ENCODE measurements at places on chromosomes 6 and 20.
A peak's percentile ranks its signal among the peaks of the same experiment; 100 is the strongest.

- DNase-seq, result peak; percentile 55
Observed at GRCh38 chr6:7821426-7821825, 89.2 kb downstream of the TXNDC5 start.

- no peak for DNase-seq
Observed at GRCh38 chr20:63577317-63577894, 3.4 kb upstream of the HELZ2 start.

DNA sequence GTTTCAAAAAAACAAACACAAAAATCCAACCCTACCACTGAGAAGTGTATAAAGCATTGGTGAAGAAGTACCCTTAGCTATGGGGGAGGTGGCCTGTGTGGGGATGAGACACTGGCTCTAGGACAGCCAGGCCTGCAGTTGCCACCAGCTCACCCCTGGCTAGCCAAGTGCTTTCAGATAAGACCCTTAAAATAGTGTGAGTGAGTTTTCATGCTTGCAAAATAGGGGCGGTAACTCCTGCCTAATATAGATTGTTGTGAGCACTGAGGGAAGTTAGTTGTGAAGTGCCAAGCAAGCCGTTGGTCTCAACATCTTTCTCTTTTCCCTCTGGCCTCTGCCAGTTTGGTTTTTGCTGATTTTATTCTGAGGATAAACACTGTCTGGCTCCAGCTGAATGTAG lies 11.3 kb downstream of the PPP1R3G start:
- no peak for DNase-seq

- no peak for DNase-seq
Observed at GRCh38 chr20:34402461-34402860, 39.4 kb downstream of the ITCH start.
